NCI-H2171 (cell line): ENCODE measurements at places on chromosomes 12 and 14.

DNA sequence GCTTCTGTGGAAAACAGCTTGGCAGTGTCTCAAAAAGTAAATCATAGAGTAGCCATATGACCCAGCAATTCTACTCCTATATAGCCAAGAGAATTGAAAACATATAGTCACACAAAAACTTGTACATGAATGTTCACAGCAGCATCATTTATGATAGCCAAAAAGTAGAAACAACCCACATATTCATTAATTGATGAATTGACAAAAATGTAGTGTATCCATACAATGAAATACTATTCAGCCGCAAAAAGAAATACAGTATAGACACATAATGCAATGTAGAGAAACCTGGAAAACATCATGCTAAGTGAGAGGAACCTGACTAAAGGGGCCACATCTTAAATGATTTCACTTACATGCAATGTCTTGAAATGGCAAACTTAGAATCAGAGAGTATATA lies 326.6 kb downstream of the KCNH5 start:
- DNase-seq, result no peak

- no peak for DNase-seq
Measured at GRCh38 chr12:94561943-94562411, 88.4 kb downstream of the TMCC3 start.

GRCh38 chr12:131269551-131269950 lies 315.8 kb downstream of the ADGRD1 start:
- DNase-seq, result no peak

DNA sequence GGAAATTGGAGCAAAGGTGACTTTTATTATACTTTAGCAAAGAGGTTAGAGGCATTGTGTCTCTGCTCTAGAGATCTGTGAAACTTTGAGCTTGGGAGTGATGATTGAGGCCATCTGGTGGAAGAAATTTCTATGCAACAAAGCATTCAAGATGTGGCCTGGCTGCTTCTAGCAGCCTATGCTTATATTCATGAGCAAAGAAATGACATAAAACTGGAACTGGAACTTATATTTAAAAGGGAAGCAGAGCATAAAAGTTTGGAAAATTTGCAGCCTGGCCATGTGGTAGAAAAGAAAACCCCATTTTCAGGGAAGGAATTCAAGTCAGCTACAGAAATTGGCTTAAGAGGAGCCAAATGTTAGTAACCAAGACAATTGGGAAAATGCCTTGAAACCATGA lies 70.4 kb downstream of the SDR9C7 start:
- no peak for DNase-seq

DNA sequence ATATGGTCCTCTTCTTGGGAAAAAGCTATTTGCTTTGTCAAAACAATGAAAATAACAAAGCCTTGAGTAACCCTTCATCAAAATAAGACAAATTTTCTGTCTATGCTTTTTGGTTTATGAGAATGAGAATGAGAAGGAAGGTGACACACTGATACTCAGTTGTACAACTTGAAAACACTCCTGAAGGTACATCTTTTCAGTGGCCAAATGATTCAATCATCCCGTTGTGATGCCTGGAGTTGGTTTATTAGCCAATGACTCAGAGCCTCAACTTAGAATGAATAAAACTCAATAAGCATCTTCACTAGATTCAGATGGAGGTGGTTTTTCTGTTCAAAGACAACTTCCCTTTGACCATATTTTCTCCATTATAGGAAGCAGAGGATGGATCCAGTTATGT lies 7.8 kb upstream of the CALM1 start:
- DNase-seq, result no peak

DNA sequence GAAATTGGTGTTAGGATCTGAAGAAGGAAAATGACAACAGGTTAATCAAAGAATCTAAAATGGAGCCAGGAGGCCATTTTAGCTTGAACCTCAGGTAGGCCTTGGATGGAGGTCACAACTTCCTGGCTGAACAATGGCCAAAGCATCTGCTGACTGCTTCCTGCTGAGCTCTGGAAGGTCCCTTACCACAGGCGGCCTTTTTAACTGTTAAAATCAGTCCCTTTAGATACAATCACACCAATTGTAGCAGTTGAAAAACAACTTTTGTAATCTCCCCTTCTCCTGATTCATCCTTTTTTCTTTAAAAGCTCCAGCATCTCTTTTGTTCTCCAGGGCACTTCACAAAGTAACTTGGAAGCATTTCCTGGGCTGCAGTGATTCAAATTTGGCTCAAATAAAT lies 388.8 kb downstream of the PDZRN4 start:
- DNase-seq, result no peak

DNA sequence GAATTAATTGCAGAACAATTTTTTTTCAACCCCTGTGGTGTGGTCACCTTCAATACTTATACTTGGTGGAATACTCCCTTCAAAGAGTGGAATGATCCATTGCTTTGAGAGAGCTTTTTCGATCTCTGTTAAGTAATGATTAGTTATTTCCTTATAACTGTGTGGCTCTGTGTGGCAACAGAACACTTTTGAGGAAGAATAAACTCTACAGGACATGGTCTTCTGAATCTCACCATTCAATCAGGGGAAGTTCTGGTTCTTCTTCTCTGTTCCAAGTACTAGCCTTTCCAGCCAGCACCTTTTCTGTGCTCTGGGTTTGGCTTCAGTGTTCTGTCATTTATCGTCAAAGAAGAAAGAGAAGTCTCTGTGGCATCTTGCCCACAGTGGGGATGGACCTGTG lies 369.2 kb downstream of the ZFP36L1 start:
- no peak for DNase-seq

GRCh38 chr12:68612697-68613096 lies 2.0 kb downstream of the RAP1B start:
- no peak for DNase-seq

DNA sequence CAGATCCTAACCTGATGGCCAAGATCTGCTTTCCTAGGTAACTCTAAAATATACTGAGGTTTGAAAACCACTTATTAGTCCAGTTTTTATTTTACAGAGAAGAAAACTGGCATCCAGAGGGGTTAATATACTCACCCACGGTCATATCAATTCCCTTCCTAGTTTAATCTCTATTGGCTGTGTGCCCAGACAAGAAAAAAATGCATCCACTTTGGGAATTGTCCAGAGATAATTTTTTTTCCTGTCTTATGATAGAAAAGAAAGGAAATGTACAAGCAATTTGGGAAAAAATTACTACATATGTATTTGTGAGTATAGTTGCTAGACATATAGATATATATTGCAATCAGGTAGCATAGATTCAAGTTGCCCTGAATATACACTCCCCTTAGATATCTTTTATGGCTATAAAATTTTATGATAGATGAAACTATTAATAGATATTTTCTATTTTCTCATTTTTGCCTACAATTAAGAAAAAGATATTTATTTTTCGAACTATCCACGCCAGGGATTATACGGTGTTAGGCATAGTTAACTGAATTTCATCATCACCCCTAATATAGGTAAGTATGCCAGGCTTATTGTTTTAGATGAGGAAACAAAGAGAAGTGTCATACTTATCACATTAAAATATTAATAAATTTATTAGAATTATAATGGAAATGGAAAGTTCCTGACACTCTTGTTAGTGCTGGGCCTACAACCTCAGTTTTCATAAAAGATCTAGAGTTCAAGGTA lies 100.5 kb upstream of the SLC38A2 start:
- DNase-seq, result peak; percentile 30

- DNase-seq, result peak; percentile 12
Measured at GRCh38 chr14:73462048-73462715, 3.8 kb upstream of the NUMB start.

DNA sequence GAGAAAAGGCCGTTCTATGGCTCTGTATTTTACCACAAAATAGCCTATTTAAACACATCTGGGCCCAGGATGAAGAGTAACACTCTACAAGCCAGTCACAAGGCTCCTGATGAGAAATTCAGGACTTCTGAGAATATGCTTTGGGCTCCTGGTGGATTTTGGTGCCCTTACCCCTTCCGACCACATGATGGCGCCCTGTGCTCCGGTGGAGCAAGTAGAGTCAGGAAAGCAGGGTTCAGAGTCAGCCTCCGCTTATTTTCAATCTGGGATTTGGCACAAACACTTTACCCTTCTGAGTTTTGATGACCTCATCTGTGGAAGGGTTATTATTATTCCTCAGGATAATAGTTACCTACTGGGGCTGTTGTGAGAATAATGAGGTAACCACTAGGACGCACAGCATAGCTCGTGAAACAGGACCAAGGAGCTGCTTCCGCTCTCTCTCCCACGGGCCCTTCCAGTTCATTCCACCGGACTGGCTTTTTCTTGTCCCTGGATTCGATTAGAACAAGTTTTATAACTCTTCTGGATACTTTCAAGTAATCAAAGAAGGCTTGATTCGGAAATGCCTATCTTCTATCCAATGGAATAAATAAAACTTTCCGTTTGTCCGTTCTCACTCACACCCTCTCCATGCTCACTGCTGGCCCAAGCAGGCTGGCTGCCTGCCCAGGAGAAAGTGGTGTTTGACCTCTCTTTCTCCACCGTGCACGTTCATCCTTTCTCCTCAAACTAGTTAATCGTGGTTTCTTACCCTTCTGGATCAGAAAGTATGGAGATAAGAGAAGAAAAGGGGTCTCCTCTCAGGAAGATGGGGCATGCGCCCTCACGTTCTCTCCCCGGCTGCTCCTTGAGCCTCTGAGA lies 104.6 kb downstream of the GALC start:
- no peak for DNase-seq

DNA sequence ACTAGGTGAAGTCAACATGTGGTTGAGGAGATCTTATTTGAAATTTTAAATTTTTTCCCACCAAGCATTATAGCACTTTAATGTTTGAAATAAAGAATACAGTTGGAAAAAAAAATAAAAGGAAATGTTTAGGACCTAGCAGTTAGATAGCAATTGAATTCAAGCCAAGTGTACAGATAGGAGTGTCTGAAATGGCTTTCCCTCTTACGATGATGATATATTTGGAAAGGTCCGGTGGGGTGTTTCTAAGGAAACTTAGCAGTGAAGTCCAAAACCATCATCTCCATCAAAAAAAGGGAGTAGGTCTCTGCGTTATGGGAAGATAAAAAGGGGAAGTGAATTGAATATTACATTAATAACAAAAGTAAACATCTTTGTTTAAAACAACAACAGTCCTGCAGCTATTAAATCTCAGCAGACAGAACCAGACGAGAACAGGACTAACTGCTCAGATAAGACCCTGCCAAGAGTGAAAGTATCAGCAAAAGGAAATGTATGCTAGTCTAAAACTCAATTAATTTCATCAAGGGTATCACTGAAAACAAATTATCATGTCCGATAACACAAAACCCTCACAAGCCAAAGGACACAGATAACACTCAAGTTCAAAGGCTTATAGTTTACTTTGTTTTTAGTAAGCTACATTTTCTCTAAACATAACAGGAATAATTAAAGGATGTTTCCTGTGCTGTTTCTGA lies 242.0 kb downstream of the BMP4 start:
- DNase-seq, result no peak

GRCh38 chr12:58819985-58820384 lies 100.3 kb downstream of the LRIG3 start:
- no peak for DNase-seq

- peak; percentile 61 for DNase-seq
Measured at GRCh38 chr12:67364228-67364627, 95.1 kb downstream of the CAND1 start.

GRCh38 chr12:21771311-21771710 lies 3.2 kb downstream of the KCNJ8 start:
- no peak for DNase-seq

DNA sequence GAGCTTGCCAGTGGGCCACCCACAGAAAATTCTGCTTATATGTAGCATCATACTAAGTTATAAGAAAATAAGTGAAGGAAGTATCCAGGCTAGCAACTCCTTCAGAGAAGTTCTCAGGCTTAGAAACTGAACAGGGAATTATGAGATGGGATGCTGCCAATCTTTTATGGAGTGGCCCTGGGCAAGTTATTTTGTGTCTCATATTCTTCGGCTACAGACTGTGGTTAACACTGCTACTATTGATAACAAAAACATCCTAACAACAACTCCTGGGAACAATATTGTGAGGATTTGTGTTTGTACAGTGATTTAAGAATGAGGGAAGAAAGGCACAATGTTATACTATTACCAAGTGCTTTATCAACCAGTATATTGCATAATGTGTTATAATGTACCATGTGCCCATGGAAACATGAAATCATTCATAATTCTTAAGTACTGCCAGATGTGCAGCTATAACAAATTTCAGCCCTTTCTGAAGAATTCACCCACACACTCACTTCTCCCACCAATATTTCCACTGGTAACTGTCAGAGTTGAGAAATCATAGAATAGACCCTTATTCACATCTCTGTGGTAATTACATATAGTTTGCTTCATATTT lies 113.3 kb upstream of the SOX5 start:
- DNase-seq, result no peak

GRCh38 chr14:97251491-97252155 lies 454.4 kb downstream of the VRK1 start:
- DNase-seq, result no peak

DNA sequence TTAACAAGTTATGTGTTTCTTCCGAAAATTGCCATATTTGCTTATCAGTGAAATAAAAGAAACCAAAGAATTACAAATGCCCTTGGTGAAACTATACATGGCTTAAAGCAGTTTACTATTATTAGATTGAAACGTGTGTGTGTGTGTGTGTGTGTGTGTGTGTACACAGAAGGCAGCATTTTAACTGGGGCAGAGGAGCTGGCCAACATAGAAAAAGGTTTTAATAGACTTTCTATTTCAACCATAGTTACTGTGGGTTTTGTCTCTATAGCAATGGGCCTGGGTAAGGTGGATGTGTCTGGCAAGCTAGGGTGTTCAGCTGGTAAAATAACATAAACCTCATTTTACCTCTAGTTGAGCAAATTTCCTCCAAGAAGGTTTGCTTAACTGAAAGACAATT lies 6.5 kb downstream of the PRICKLE1 start:
- no peak for DNase-seq

- DNase-seq, result no peak
Measured at GRCh38 chr12:89177802-89178395, 174.4 kb downstream of the DUSP6 start.

DNA sequence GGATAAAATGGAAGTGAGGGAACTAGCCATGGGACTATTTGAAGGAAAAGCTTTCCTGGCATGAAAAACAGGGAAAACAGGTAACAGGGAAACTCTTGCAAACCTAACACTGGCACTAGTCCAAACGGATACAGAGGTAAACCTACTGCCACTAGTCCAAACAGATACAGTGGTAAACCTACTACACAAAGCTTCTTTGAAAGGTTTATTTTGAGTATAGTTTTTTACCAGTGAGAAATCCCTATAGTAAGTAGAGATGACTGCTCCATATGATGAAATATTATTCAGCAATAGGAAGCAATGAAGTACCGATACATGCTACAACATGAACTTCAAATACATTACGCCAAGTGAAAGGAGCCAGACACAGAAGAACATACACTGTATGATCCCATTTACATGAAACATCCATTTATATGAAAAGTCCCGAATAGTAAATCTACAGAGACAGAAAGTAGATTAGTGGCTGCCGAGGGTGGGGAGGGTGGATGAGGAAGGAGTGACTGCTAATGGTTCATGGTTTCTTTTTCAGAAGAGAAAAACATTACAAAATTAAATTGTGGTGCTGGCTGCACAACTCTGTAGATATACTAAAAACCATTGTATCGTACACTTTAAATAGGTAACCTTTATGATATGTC lies 25.5 kb downstream of the SPTLC2 start:
- DNase-seq, result no peak

- no peak for DNase-seq
Measured at GRCh38 chr12:122166422-122167349, 7.3 kb downstream of the IL31 start.

GRCh38 chr12:13680916-13681315 lies 300.5 kb downstream of the GRIN2B start:
- DNase-seq, result no peak

GRCh38 chr12:118060301-118061010 lies 523 bp downstream of the WSB2 start:
- DNase-seq, result no peak

GRCh38 chr14:104933746-104934733 lies 9.4 kb downstream of the PLD4 start:
- DNase-seq, result peak; percentile 9
